ENCODE measurements at places on chromosomes 4 and X.
A peak's percentile ranks its signal among the peaks of the same experiment; 100 is the strongest.

- no peaks in the 10 kb centered on the region for H3K4me1 ChIP-seq
- H3K4me3 ChIP-seq = no peak overlapping the region
Observed at GRCh38 chr4:90030953-90031352, 96.2 kb upstream of the CCSER1 start.

DNA sequence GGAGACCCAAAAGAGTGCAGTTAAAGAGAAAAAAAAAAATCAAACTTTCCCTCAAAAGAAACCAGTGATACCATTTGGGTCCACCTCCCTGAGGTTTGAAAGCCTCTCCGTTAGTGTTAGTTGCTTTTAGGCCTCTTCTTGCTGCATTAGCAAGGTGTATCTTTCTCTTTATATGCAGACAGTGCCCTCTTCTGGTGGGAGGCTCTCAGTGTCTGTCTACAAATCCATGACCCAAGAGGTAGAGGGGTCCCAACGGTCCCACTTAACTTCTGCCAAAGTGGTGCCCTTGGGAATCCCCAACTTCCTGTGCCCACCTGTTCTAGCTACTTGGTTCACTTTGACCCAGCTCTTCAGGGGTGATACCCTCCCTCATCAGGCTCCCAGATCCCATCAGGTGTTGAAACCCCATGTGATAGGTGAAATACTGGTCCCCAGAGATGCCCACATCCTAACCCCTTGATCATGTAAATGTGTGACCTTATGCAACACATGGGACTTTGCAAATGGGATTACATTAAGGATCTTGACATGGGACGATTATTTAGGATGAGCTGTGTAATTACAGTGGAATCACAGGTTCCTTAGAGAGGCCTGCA, 63.7 kb upstream of the CD99 start:
- H3K36me3 ChIP-seq = no peaks in the 10 kb centered on the region
- no peaks in the 10 kb centered on the region for H3K4me1 ChIP-seq
- DNase-seq = no peak
- no peaks in the 10 kb centered on the region for H3K27me3 ChIP-seq
- no peak overlapping the region for H3K27ac ChIP-seq

GRCh38 chr4:27316176-27316575, 455.5 kb downstream of the STIM2 start:
- H3K36me3 ChIP-seq = no peaks in the 10 kb centered on the region
- no peak for DNase-seq
- no peaks in the 10 kb centered on the region for H3K27me3 ChIP-seq
- no peak overlapping the region for H3K4me3 ChIP-seq
- no peak overlapping the region for H3K27ac ChIP-seq

- no peak overlapping the region for H3K27ac ChIP-seq
- H3K4me1 ChIP-seq = no peaks in the 10 kb centered on the region
- H3K27me3 ChIP-seq = no peaks in the 10 kb centered on the region
- no peak overlapping the region for H3K4me3 ChIP-seq
- H3K36me3 ChIP-seq = no peaks in the 10 kb centered on the region
Observed at GRCh38 chr4:144347121-144347520, 206.6 kb upstream of the GYPA start.

GRCh38 chr4:70703619-70704214, 15.4 kb downstream of the UTP3 start:
- H3K27ac ChIP-seq = peak overlapping the region; percentile 87
- no peak for DNase-seq
- H3K36me3 ChIP-seq = no peaks in the 10 kb centered on the region
- peak overlapping the region; percentile 53 for H3K4me3 ChIP-seq
- H3K4me1 ChIP-seq = peaks cover 11% of the 10 kb centered on the region

DNA sequence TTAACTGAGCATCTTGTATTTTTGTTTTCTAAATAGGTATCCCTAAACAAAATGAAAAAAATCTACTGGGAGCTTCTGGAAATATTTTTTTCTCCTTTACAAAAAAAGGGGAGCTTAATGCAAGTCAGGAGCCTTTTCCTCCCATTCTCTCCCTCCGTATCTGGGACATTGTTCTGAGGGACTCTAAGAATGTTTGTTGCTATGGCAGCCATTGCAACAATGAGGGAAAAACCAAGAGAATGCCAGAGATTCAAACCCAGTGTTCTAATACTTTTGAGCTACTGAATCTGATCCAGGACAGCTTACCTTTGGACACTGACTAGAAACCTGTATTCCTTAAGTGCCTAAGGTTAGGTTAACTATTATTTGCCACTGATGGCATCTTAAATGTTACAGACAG, 485.7 kb upstream of the HS3ST1 start:
- no peak overlapping the region for H3K27ac ChIP-seq
- H3K27me3 ChIP-seq = no peaks in the 10 kb centered on the region
- no peak for DNase-seq
- no peaks in the 10 kb centered on the region for H3K4me1 ChIP-seq

GRCh38 chr4:42871261-42871660, 21.3 kb upstream of the GRXCR1 start:
- H3K4me3 ChIP-seq = no peak overlapping the region
- H3K36me3 ChIP-seq = no peaks in the 10 kb centered on the region
- no peaks in the 10 kb centered on the region for H3K4me1 ChIP-seq
- H3K27me3 ChIP-seq = no peaks in the 10 kb centered on the region
- no peak for DNase-seq

DNA sequence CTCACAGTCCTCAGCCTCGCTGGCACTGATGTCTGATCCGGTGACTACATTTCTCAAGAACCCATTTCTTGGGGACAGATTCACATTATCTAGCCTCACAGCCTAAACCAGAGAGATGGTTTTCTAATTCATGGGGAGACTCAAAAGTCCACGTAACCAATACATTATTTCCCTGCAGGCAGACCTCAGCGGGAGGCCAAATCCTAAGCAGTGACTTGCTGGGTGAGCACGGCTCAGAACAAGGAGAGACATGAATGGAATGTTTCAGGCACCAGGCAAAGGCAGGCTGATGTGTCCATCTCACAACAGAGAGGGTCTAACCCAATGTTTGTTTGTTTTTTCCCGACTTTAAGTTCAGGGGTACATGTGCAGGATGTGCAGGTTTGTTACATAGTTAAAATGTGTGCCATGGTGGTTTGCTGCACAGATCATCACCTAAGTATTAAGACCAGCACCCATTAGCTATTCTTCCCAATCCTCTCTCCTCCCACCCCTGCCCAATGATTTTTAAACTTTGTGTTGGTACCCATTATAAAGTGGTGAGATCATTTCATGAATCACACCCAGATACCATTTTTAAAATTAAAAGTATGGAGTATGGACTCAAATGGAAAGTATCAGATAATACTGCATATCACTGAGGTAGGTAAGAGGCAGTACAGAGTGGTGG, 53.3 kb downstream of the SCD5 start:
- H3K4me1 ChIP-seq = no peaks in the 10 kb centered on the region
- H3K27ac ChIP-seq = no peak overlapping the region
- no peak for DNase-seq

DNA sequence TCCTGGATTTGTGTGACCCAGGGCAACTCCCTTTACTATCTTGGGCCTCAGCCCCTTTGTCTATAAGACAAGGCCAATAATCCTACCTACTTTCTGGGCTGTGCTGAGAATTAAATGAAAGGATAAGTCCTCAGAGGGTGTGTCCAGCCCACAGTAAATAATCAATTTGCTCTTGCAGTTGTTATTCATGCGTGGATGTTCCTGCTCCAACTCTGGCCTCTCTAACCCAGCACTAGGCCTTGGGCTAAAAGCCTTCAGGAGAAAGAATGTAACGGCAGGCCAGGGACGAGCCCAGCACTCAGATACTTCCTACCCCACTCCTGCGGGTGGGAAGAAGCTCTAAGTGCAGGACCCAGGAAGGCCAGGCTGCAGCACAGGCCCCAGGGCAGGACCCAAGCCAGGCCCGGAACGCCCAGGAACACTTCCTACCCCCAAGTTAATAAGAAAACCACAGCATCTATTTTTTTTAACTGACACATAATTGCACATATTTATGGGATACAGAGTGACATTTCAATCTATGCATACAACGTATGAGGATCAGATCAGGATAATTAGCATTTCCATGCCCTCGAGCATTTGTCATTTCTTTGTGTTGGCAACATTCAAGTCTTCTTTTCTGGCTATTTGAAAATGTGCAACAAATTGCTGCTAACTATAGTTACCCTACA, 179.6 kb upstream of the RBPJ start:
- H3K4me1 ChIP-seq = no peaks in the 10 kb centered on the region
- DNase-seq = no peak
- H3K36me3 ChIP-seq = no peaks in the 10 kb centered on the region
- no peak overlapping the region for H3K4me3 ChIP-seq
- no peaks in the 10 kb centered on the region for H3K27me3 ChIP-seq
- no peak overlapping the region for H3K27ac ChIP-seq

GRCh38 chr4:176638992-176639391, 153.7 kb downstream of the VEGFC start:
- no peaks in the 10 kb centered on the region for H3K36me3 ChIP-seq
- no peaks in the 10 kb centered on the region for H3K4me1 ChIP-seq
- no peaks in the 10 kb centered on the region for H3K27me3 ChIP-seq
- DNase-seq = no peak
- no peak overlapping the region for H3K4me3 ChIP-seq
- H3K27ac ChIP-seq = no peak overlapping the region

DNA sequence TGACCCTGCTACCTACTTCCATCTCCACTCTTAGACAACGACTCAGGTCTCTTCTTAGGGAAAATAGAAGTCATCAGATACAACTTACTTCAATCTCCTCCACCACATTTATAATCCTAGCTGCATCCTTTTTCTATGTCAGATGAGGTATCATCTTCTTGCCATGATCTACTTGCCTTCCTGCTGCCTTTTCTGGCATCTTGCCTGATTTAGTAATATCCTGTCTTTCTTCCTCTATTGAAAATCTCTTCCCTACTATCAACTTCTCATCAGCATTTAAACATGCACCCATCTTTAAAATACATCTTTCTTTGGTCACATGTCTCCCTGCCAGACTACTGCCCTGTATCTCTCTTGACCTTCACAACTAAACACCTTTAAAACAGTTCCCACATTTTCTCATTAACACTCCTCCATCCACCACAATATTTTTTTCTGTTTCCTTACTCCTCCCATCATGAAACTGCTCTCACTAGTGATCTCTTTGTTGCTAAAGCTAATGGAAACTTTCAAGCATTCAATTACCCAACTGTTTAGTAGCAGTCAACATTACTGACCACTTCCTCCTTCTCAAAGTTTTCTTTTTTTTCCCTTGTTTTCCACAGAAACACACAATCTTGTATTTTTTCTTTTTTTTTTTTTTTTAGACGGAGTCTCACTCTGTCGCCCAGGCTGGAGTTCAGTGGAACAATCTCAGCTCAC, 100.8 kb upstream of the CXorf66 start:
- H3K36me3 ChIP-seq = no peaks in the 10 kb centered on the region
- H3K4me1 ChIP-seq = no peaks in the 10 kb centered on the region
- no peak for DNase-seq
- H3K4me3 ChIP-seq = no peak overlapping the region
- H3K27me3 ChIP-seq = no peaks in the 10 kb centered on the region

DNA sequence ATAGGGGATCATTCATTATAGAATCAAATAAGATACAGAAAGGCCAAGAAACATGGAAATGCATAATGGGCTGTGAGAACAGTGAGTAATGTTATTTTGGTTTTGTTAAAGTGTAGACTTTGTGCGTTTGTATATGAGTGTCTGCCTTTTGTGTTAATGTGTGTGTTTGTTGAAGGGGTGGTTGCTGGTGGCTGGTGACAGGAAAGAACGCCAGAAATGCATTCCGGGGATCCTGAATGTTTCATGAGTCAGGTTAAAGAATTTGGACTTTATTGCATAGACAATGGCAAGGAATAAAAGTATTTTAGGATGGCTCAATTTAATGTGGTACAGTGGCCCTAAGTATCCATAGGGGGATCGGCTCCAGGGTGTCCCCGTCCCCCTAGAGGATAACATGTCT, 1228.9 kb downstream of the PCDH7 start:
- H3K36me3 ChIP-seq = no peaks in the 10 kb centered on the region
- no peak for DNase-seq
- H3K4me1 ChIP-seq = no peaks in the 10 kb centered on the region
- no peak overlapping the region for H3K27ac ChIP-seq

All from Panc1 (cell line).